ENCODE measurements at places on chromosomes 3 and 15.

GRCh38 chr3:186053954-186054791 lies 54.7 kb downstream of the ETV5 start:
- no peak overlapping the region for H3K4me3 ChIP-seq
- no peak for DNase-seq
- H3K36me3 ChIP-seq = no peaks in the 10 kb centered on the region

- peaks cover 3% of the 10 kb centered on the region for H3K27me3 ChIP-seq
- no peaks in the 10 kb centered on the region for H3K36me3 ChIP-seq
- H3K27ac ChIP-seq = no peak overlapping the region
- no peak overlapping the region for H3K4me3 ChIP-seq
- no peak for DNase-seq
Observed at GRCh38 chr3:62562596-62562995, 189.2 kb upstream of the FEZF2 start.

DNA sequence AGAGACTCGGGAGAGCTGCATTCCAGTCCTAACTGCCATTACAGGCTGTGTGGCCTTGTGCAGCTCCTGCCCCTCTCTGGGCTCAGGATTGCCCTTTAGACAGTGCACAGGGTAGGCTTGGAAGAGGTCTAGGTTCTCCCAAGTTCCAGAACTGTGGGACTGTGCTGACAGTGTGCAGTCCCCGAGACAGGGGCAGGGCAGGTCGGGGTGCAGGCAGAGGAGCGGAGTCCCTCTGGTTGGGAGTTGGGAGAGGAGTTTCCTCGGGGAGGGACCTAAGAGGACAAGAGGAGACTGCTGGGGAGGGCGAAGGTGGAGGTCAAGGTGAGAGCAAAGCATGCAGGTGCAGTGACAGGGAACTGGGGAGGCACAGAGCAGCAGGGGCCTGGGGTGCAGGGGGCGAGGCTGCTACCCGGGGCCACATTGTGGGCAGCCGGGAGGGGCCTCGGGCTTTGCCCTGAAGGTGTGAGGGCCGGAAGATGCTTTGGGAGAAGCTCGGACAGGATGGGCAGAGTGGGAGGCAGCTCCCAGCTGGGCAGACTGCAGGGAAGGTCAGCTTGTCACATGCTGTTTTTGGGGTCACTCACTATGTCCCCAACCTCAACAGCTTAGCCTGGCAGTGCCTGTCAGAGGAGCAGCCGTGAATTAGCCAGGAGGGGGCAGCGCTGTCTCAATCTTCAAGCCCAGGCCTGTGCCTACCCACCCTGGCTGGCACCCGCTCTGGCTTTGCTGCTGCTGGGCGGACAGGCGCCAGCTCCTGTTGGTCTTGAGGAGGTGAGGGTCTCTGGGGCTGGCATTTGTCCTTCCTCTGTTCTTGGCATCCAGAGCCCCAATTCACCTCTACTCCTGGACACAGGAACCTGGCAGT lies 15.4 kb upstream of the CSPG4 start:
- no peak overlapping the region for H3K27ac ChIP-seq
- no peak overlapping the region for H3K4me3 ChIP-seq
- H3K36me3 ChIP-seq = no peaks in the 10 kb centered on the region

GRCh38 chr3:71397046-71397445 lies 186.5 kb downstream of the FOXP1 start:
- no peak overlapping the region for H3K4me3 ChIP-seq
- peaks cover 13% of the 10 kb centered on the region for H3K27me3 ChIP-seq
- H3K36me3 ChIP-seq = peaks cover 5% of the 10 kb centered on the region
- peaks cover 48% of the 10 kb centered on the region for H3K4me1 ChIP-seq
- no peak for DNase-seq

DNA sequence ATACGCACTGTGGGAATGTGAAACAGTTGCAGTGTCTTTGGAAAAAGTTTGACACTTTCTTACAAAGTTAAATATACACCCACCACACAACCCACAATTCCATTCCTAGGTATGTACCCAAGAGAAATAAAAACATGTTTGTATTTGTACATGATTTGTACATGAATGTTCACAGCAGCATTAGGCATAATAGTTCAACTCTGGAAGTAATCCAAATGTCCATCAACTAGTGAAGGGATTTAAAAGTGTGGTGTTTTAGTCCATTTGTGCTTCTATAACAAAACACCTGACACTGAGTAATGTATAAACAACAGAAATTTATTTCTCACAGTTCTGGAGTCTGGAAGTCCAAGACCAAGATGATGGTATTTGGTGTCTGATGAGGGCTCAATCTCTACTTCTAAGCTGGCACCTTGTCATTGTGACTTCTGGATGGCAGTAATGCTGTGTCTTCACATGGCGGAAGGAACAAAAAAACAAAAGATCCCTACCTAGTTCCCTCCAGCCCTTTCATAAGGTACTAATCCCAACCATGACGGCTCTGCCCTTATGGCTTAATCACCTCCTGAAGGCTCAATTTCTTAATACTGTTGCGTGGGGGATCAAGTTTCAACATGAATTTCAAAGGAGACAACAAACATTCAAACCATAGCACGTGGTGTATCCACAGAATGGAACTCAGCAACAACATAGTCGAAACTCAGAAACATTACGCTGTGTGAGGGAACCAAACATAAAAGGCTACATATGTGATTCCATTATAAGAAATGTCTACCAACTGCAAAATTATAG lies 120.5 kb downstream of the AQP9 start:
- H3K4me3 ChIP-seq = no peak overlapping the region
- peaks cover under 1% of the 10 kb centered on the region for H3K4me1 ChIP-seq
- no peak for DNase-seq
- no peak overlapping the region for H3K27ac ChIP-seq
- H3K36me3 ChIP-seq = no peaks in the 10 kb centered on the region
- peaks cover 31% of the 10 kb centered on the region for H3K27me3 ChIP-seq

GRCh38 chr15:66702787-66703539 lies 927 bp downstream of the SMAD6 start:
- H3K36me3 ChIP-seq = no peaks in the 10 kb centered on the region
- H3K4me3 ChIP-seq = peak overlapping the region; percentile 81
- peaks cover 25% of the 10 kb centered on the region for H3K4me1 ChIP-seq
- no peak overlapping the region for H3K27ac ChIP-seq
- peaks cover 65% of the 10 kb centered on the region for H3K27me3 ChIP-seq

DNA sequence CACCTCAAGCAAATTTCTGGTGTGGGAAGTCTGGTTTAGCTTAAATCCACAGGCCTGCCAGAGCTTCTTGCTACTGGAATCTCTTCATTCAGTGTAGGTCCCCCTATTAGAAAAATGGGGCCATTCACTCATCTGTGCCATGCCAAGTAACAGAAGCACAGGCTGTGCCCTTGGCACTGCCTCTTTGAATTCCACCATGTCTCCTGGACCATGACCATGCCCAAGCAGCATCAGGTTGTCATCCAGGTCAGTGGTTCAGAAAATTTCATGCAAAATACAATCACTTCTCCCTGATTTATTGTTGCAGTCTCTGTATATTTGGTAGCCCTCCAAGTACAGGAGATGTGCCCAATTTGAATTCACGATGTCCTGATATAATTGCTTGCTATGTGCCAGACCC lies 602.1 kb upstream of the ZNF385D start:
- H3K4me1 ChIP-seq = no peaks in the 10 kb centered on the region
- no peaks in the 10 kb centered on the region for H3K36me3 ChIP-seq
- no peaks in the 10 kb centered on the region for H3K27me3 ChIP-seq
- no peak for DNase-seq
- H3K4me3 ChIP-seq = no peak overlapping the region

DNA sequence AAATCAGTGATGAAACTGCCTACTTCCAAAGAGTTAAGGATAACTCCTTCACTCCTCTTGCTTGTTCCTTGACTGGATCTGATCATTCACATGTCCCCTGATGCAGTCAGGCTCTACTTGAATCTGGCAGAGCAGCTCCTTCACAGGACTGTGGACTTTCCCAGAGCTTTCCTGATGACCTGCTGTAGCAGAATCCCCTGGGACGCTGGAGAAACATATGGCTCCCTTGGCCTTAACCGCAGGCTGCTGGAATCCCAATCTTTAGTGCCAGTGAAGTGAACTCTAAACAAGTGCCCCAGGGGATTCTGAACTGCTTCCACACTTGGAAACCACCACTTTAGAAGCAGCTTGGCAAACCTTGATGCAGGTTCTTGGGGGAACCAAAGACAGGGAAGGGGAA lies 217.8 kb downstream of the CHST2 start:
- H3K27ac ChIP-seq = no peak overlapping the region
- no peak overlapping the region for H3K4me3 ChIP-seq
- no peak for DNase-seq
- H3K36me3 ChIP-seq = no peaks in the 10 kb centered on the region

DNA sequence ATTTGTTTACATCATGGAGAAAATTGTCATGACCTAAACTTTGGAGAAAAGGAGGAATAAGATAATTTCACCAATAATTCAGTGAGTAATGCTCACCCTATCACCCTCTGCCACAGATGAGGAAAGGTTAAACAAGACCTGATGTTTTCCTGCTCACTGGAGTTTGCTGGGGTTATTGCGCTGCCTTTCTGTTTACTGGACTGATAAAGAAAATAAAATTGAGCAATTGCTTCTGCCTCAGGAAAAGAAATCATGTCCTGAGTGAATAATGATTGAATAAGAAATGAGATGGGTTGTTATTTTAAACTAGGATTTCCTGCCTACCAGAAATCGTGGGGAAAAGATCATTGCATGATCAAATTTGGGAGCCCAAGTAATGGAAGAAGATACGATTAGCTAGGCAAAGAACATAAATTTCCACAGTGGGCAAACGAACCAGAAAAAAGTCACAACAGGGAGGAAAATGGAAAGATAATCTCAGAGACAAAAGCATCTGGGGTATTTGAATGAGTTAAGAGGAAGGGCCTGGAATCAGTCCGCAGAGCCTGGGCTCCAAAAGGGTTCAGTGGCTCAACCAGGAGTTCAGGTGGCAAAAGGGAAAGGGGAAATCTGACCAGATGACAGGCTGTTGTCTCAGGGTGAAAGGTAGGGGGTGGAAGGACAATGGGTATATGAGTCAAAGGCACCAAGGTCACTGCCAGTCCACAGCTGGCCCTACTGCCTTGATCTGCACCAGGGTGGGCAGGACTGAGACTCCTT lies 146.8 kb downstream of the FAM43A start:
- no peak overlapping the region for H3K4me3 ChIP-seq
- H3K27me3 ChIP-seq = peaks cover 2% of the 10 kb centered on the region
- DNase-seq = no peak
- no peaks in the 10 kb centered on the region for H3K36me3 ChIP-seq
- no peaks in the 10 kb centered on the region for H3K4me1 ChIP-seq

- H3K4me1 ChIP-seq = peaks cover 58% of the 10 kb centered on the region
- DNase-seq = no peak
- H3K4me3 ChIP-seq = no peak overlapping the region
- H3K36me3 ChIP-seq = peaks cover 23% of the 10 kb centered on the region
Observed at GRCh38 chr3:149815728-149816127, 2.7 kb downstream of the RNF13 start.

DNA sequence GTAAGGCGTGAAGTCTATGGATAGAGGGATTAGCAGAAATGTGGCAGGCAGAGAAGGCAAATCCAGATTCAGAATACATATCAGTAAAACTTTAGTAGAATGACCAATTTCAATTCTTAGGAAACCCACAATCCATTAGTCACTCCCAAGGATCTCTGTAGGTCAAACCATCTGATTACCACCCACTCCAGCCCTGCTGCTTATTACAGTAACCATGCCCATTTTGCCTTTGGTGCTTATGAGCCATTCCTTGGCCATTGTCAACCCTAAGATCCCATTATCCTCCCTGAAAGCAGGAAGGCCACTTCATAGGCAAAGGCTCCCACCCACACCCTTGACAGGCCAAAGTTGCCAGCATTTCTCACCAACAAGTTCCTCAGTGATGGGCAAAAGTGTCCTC lies 5.1 kb upstream of the KLHL40 start:
- peaks cover 21% of the 10 kb centered on the region for H3K27me3 ChIP-seq
- no peak overlapping the region for H3K4me3 ChIP-seq
- no peak for DNase-seq
- H3K27ac ChIP-seq = no peak overlapping the region
- no peaks in the 10 kb centered on the region for H3K36me3 ChIP-seq
- no peaks in the 10 kb centered on the region for H3K4me1 ChIP-seq

GRCh38 chr3:64506255-64506654 lies 181.5 kb downstream of the ADAMTS9 start:
- H3K27ac ChIP-seq = no peak overlapping the region
- peaks cover 4% of the 10 kb centered on the region for H3K27me3 ChIP-seq
- DNase-seq = no peak
- no peaks in the 10 kb centered on the region for H3K36me3 ChIP-seq
- H3K4me3 ChIP-seq = no peak overlapping the region

DNA sequence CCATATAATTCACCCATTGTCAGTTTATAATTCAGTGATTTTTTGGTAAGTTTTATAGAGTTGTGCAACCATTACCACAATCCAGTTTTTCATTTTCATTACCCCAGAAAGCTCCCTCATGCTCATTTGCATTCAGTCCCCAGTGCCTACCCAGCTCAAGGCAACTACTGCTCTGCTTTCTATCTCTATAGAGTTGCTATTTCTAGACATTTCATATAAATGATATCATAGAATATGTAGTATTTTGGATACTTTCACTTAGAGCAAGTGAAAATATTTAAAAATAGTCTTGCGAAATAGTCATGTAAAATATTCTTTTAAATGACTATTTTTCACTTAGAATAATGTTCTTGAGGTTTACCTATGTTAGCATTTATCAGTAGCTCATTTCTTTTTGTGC lies 42.1 kb downstream of the ZNF654 start:
- no peaks in the 10 kb centered on the region for H3K27me3 ChIP-seq
- H3K4me3 ChIP-seq = no peak overlapping the region
- no peak overlapping the region for H3K27ac ChIP-seq
- H3K4me1 ChIP-seq = peaks cover 10% of the 10 kb centered on the region

DNA sequence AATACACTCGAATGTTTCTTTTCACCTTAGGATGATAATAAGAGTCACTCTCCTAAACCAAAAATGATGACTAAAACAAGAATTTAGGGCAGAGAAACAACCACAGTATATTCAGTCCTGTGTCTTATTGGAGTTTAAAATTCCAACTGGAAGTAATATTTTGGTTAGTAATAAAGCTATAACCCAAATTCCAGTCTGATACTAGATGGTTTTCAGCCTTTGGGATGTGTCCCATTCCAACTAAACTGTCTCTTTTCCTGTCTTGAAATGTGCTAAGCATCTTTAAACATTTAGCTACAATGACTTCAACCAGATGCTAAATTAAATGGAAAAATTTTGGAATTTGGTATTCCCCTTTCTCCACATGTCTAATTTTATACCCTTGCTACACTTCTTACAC lies 510.0 kb downstream of the ROBO1 start:
- no peak overlapping the region for H3K4me3 ChIP-seq
- no peaks in the 10 kb centered on the region for H3K27me3 ChIP-seq
- no peaks in the 10 kb centered on the region for H3K4me1 ChIP-seq
- no peaks in the 10 kb centered on the region for H3K36me3 ChIP-seq

Measured in activated naive CD4-positive, alpha-beta T cell treated with anti-CD3 and anti-CD28 coated beads, Interleukin-2, amount 10 ng/mL, durations not matched to agents 7 days and 5 days (primary cell).